ENCODE measurements at places on chromosomes 11 and 22.
A peak's percentile ranks its signal among the peaks of the same experiment; 100 is the strongest.

GRCh38 chr11:18731441-18731840 is 5.5 kb upstream of the IGSF22 start:
- no peak for DNase-seq

DNA sequence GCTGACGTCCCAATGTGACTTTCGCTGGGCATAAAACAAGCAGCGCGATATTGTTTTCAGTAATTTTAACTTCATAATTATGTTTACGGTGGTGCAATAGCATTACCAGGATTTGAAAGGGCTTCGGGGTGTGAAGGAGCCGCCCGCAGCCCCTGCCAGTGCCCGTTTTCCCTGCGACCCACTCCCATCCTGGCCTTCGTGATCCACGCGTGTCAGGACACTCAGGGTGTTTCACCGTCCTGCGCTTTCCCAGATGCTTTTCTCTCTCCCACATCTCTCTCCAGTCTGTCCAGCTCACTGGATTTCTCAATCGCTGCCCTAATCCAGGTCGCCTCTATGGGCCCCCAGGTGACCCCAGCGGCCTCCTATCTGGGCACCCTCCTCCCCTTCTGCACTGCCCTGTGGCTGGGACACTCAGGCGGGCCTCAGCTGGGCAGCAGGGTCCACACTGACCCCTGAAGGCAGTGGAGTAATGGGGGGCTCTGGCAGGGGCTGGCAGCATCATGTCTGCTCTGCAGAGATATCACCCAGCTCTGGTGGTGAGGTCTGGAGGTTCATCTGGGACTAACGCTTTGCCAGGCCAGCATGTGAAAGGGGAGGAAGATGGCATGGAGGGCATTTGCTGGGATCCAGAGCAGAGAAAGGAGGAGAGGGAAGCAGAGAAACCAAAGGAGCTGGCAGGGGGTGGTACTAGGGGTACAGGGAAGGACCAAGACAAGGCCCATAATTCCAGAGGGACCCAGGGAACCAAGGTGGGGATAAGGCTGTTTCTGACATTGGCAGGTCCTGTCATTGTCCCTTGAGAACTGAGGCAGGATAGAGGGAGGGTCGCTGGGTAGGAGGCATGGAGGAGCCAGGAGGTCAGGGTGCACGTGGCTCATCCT is 622.8 kb downstream of the BRD1 start:
- DNase-seq = no peak

- no peak for DNase-seq
Measured at GRCh38 chr11:47948137-47948536, 32.2 kb upstream of the PTPRJ start.

DNA sequence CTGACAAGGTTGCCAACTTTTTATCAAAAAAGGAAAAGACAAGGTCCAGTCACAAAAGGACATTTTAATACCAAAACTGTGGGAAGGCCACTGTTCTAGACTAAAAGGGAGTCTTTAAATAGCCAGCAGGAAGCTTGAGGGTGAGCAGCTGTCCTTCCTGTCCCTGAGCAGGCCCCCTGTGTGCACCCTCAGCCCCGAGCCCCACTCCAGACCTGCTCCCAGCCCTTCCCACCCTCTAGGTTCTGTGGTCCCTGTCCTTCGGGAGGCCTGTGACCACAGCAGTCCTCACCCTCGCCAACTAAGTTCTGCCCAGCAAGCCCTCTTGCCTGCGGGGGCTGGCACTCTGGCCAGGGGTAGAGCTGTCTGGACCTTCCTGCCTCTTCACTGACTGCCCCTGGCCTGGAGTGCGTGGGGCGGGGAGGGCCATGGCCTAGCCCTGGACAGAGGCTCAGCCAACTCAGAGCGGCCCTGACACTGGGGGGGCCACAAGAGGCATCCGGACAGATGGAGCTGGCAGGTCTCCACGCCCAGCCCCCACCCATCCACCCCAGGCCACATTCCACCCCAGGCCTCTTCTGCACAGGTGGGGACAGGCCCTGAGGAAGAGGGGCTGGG is 1.6 kb upstream of the PLXNB2 start:
- DNase-seq = no peak

- no peak for DNase-seq
Measured at GRCh38 chr11:76778874-76779273, 4.3 kb upstream of the TSKU start.

DNA sequence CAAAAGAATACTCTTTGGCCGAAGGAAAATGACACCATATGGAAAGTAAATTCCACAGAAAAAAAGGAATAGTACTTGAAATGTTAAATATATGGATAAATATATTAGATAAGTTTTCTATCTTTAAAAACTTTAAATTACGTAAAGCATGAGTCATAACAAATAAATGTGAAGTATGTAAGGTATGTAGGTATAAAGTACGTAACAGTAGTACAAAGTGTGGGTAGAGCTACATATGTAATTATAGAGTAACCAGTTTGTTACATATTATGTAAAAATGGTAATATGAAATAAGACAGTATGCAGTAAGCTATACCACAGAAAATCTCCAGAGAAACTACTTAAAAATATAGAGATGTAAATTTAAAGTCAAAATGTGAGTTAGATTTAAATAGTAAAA is 582.3 kb upstream of the CHORDC1 start:
- DNase-seq = no peak

DNA sequence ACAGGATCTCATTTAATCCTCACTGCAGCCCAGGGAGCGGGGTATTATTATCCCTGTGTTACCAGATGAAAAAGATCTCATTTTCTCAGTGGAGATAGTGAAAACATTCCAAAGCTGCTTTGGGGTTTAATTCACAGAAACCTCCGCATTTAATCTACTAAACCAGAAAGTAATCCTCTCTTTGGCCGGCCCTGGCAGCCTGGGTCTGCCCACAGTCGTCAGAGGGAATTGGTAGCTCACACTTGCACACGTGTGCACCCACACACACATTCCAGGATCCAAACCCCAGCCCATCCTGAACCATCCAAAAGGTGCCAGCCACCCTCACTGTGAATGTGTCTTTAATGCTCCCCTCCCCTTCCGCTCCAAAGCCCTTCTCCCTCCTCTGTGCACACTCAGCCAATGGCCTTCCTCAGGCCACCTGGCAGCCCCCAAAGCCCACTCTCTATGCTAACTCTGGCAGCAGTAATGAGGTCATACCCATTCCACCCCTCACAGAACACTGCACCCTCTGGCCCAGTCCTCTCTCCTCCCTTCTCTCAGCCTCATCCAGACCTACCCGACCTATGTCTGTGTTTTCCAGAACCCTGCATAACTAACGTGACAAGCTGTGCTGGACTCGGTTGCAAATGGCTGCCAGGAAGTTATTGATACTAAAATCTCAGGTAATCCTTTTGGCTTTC is 466.2 kb downstream of the SOX6 start:
- DNase-seq = no peak

- no peak for DNase-seq
Measured at GRCh38 chr11:78902771-78903507, 328.3 kb upstream of the NARS2 start.

- no peak for DNase-seq
Measured at GRCh38 chr11:118771547-118772288, 19.2 kb downstream of the DDX6 start.

GRCh38 chr11:125247431-125247830 is 82.9 kb downstream of the PKNOX2 start:
- no peak for DNase-seq

DNA sequence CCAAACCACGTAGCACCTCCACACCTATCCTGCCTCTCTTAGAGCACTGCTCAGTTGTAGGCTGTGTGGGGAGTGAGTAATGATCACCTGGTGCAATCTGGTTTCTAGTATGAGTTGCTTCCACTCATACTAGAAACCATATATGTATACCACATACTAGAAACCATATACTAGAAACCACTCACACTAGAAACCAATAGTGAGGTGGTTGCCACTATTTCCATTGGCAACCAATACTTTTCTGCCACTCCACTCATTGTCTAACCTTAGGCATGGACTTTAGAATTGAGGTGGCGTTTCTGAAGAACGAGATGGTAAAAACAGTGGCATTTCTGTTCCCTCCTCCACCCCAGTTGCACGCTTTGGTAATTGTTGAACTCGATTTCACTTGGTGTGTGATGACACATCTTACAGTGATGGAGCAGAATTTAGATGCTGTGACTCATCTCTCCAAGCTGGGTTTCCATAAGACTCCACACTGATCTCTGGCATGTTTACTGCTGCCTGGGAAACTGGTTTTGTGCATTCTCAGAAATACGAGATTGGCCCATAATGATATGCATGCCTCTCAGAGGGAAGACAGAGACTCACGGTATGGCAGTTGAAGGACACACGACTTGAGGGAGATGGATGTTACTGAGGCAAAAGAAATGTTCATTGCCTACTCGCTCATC is 82.9 kb downstream of the KIRREL3 start:
- DNase-seq = peak; percentile 27

GRCh38 chr22:24053481-24054226 is 42.5 kb downstream of the CABIN1 start:
- DNase-seq = no peak

- no peak for DNase-seq
Measured at GRCh38 chr11:722346-722811, 16.3 kb downstream of the EPS8L2 start.

- DNase-seq = no peak
Measured at GRCh38 chr11:64444838-64445441, 86.0 kb downstream of the RPS6KA4 start.

- peak; percentile 90 for DNase-seq
Measured at GRCh38 chr22:44685384-44686056, 16.5 kb upstream of the PRR5 start.

GRCh38 chr11:64063777-64064176 is 28.0 kb downstream of the FLRT1 start:
- DNase-seq = no peak

GRCh38 chr22:37230673-37231405 is 13.2 kb downstream of the RAC2 start:
- DNase-seq = peak; percentile 83

DNA sequence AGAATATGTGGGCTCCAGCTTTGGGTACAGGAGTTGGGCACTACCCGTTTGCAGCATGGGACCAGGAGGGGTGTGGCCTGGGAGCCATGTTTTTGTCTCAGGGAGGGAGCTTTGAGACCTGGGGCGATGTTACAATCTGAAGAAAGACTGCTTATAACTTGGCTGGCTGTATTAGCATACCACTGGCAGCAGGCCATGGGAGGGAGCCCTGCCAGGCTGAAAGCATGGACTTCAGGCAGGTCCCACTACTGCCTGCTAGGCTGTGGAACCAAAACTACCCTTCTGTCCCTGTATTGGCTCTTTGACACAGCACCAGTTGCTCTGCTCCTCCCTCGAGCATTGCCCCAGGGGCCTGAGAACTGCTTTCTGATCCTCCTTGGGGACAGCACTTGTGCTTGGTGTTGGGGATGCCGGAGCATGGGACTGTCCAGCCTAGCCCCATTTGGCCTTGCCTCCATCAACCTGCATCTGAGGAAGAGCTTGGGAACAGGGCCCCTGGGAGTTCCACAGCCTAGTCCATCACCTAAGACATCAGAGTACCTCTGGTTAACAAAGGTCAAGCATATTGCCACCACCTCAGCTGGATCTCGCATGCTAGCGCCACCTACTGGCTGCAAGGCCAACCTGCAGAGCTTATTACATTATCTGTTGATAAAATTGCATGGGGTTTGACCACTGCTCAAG is 217.4 kb downstream of the SBF2 start:
- peak; percentile 51 for DNase-seq

Data from activated naive CD4-positive, alpha-beta T cell treated with anti-CD3 and anti-CD28 coated beads, Interleukin-2, amount 50 U/mL, for 72 hours (primary cell).